ENCODE measurements at places on chromosomes 2 and 18.

- DNase-seq = no peak
Measured at GRCh38 chr18:39737869-39738268, 2172.3 kb upstream of the CELF4 start.

- DNase-seq = no peak
Measured at GRCh38 chr18:27175914-27176313, 9.2 kb downstream of the CHST9 start.

DNA sequence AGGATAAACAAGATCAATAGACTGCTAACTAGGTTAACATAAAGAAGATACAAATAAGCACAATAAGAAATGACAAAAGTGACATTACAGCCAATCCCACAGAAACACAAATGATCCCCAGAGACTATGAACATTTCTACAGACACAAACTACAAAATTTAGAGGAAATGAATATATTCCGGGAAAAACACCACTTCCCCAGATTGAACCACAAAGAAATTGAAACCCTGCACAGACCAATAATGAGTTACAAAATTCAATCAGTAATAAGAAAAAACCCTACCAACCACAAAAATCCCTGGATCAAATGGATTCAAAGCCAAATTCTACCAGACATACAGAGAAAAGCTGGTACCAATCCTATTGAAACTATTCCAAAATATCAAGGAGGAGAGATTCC is 232.4 kb upstream of the RBMS1 start:
- no peak for DNase-seq

GRCh38 chr2:11417946-11418585 is 47.9 kb downstream of the E2F6 start:
- DNase-seq = no peak

DNA sequence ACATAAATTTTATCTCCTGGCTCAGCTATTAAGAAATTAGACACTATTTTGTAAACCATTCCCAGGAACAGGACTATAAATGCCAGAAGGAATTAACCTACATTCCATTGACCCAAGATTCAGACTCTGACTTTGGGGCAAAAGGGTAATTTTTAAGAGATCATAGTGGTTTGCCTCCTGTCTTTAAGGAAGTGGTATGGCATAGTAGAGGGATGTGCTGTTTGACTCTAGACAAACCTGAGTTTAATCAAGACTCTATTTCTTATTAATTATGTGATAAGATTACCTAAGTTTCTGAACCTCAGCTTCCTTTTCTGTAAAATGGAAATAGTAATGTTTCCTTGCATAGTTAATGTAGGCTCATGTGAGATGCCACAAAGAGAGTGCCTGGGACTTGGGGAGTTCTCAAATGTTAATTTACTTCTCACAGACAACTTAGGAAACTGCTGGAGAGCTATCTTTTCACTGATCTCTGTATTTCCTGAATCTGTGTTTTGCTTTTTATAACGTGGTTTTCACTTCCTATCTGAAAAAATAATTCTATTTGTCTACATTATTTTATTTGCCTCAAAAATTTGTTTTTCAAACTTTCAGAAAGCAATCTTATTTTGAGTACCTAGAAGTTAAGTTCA is 11.9 kb upstream of the SLC40A1 start:
- DNase-seq = no peak

GRCh38 chr2:95669441-95669991 is 77.7 kb downstream of the TRIM43 start:
- no peak for DNase-seq

DNA sequence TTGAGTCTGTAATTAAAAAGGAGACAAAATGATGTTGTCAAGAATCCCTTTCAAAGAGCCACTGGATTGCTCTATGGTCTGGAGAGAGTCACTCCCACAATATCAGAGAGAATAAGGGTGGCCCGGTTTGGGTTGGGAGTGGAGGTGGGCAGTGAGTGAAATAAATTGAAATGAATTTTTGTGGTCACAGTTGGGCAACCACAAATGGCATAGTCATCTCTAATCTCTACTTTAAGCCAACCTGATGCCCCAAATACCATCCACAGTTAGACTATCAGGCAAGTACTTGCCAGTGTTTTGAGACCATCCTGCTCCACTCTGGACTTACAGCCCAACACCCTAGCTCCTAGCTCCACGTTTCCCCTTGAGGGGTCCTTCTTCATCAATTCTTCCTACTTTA is 559.7 kb downstream of the BCL11A start:
- no peak for DNase-seq

DNA sequence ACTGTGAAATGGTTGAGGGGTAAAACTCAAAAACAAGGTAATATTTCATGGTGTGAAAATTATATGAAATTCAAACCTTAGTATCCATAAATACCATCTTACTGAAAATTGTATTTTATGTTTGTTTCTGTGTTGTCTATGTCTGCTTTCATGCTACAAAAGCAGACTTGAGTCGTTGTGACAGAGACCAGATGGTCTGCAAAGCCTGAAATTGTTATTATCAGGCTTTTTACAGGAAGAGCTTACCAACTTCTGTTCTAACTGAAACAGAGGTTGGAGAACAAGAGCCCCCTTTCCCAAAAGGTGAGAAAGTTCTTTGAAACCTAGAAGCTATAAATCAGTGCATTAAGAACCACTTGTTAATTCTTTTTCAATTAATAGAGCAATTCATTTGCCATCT is 110.0 kb downstream of the COL4A4 start:
- no peak for DNase-seq

DNA sequence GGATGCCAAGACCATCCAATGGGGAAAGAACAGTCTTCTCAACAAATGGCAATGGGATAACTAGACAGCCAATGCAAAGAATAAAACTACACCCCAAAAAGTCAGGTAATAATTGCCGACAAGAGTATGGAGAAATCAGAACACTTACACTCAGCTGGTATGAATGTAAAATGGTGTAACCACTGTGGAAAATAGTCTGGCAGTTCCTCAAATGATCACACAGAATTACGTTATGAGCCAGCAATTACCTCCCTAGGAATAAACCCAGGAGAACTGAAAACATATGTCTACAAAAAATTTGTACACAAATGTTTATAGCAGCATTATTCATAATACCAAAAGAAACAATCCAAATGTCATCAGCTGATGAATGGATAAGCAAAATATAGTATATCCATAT is 8.8 kb downstream of the IWS1 start:
- DNase-seq = no peak

DNA sequence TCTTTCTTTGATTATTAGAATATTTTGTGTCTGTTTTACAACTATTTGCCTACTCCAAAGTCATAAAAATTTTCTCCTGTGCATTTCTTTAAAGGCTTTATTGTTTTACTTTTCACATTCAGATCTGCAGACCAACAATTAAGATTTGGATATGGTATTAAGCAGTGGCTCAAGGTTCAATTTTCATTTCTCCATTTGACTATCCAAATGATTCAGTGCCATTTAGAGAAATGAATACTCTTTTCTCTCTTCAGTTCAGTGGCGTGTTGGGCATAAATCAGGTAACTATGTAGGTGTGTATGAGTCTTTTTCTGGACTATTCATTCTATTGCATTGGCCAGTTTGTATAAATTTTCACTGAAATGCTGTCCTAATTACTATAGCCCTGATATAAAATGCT is 57.3 kb upstream of the IL1R1 start:
- DNase-seq = no peak

DNA sequence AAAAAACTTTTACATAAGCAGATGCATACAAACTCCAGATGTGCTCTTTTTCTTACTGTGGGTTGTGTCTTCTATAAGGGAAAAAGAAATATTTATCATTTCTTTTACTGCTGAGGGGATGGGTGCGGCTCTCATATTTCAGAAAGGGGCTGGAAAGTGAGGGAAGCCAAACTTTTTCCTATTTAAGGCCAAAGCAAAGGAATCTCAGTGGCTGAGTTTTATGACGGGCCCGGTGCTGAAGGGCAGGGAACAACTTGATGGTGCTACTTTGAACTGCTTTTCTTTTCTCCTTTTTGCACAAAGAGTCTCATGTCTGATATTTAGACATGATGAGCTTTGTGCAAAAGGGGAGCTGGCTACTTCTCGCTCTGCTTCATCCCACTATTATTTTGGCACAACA is at the start of gene COL3A1:
Gene COL3A1 (plus strand): TSS at position 210 of the 400 bp plus-strand sequence. CDS start 117 bp downstream, at position 327.
- DNase-seq = no peak

GRCh38 chr2:113148606-113149552 is 21.5 kb downstream of the IL1RN start:
- DNase-seq = no peak
